ENCODE measurements at places on chromosomes 2 and 18. TPM values are rescaled to one million over a fixed set of nuclear protein-coding genes. Genes with fewer than 3 reads are reported as not detected.

GRCh38 chr18:64097497-64097896 lies 51.4 kb downstream of the LINC00305 start:
- no peaks in the 10 kb centered on the region for H3K27me3 ChIP-seq
- H3K27ac ChIP-seq = no peak overlapping the region
- H3K4me1 ChIP-seq = no peaks in the 10 kb centered on the region
- H3K36me3 ChIP-seq = no peaks in the 10 kb centered on the region
- H3K4me3 ChIP-seq = no peak overlapping the region
- DNase-seq = no peak

GRCh38 chr2:105822186-105822585 lies 77.5 kb downstream of the NCK2 start:
- no peak overlapping the region for H3K27ac ChIP-seq
- no peak overlapping the region for H3K4me3 ChIP-seq
- no peaks in the 10 kb centered on the region for H3K4me1 ChIP-seq
- H3K36me3 ChIP-seq = no peaks in the 10 kb centered on the region

DNA sequence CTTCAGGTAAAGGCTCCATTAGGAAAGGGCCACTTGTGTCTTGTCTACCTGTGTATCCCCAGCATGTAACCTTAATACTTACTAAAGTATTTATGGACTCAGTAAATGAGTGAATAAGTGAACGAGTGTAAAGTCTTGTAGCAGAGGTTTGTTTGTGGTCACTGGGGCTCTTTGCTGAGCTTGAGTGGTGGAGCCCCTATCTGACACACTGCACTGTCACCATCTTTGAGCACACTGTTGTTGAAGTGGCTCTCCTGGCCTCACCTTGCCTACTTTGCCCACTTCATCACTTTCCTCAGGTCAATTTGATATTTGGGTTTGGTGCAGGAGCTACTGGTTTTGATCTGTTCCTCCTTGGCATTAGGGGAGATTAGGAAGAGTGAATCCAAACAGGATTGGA lies 39.3 kb upstream of the ZEB2 start:
- H3K4me3 ChIP-seq = no peak overlapping the region
- DNase-seq = no peak
- H3K4me1 ChIP-seq = peaks cover 7% of the 10 kb centered on the region
- H3K27me3 ChIP-seq = no peaks in the 10 kb centered on the region
- no peak overlapping the region for H3K27ac ChIP-seq

GRCh38 chr2:207901829-207902228 lies 123.5 kb downstream of the PLEKHM3 start:
- H3K36me3 ChIP-seq = no peaks in the 10 kb centered on the region
- H3K27me3 ChIP-seq = no peaks in the 10 kb centered on the region
- no peak overlapping the region for H3K27ac ChIP-seq
- no peak for DNase-seq
- peaks cover 9% of the 10 kb centered on the region for H3K4me1 ChIP-seq

DNA sequence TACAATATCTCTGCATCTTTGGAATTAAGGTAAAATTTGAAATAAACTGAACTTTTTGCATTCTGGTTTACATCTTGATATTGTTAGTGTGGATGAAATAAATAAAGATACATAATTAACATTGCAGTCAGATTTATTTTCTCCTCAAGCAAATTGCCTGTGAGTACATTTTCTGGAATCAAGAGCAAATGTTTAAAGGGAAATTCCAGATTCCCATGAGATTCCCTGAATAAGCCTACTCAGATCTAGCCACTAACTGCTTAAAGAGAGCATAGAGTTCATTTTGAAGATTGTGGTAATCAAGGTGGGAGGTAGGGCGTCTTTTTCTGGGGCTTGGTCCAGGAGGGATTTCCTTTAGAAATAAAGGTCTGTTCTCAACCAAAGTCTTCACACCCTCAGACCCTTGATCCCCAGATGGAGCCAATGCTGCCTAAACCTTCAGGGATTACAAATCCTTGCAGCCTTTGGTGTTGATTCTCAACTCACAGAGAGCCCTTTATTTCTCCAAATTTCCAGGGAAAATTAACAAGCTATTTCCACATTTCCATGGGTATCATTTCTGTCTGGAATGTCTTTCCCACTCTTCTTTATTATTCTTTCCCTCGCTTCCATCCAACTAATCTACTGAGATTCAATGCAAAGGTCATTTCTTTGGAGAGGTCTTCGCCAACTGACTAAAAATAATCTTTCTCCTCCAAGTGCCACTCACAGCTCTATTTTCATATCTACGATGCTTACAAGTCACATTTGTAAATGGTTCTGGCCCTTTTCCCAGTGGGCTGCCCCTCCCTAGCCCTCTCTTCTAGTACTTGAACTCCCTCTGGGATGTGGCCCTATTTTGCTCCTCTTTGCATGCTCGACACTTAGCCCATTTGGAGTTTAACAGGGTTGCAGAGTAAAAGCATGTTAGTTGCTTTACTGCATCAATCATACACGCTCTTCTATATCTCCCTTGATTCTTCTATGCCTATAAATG lies 79.8 kb upstream of the SPATS2L start:
- no peak for DNase-seq
- H3K4me3 ChIP-seq = no peak overlapping the region
- H3K27ac ChIP-seq = no peak overlapping the region
- no peaks in the 10 kb centered on the region for H3K36me3 ChIP-seq
- H3K27me3 ChIP-seq = no peaks in the 10 kb centered on the region

DNA sequence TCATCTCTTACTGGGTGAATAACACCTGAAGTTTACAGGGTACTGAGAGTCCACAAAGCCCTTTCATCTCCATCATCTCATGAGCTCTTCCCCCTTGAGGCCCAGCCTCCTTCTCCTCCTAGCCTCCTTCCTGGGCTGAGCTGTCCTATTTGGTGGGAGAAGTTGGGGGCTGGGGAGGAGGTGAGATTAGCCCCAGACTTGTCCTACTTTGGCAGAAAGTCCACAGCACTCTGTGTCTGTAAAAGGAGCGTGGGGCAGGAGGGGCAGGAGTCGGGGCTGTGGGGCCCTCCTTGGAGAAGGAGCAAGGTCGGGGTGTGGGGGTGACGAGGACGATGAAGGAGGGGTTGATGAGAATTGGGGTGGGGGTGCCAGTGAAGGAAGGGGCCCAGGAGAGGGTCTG lies 10.0 kb upstream of the DES start:
- H3K4me1 ChIP-seq = peaks cover 22% of the 10 kb centered on the region
- peak; percentile 53 for DNase-seq
- H3K27ac ChIP-seq = no peak overlapping the region
- H3K4me3 ChIP-seq = no peak overlapping the region
- H3K36me3 ChIP-seq = no peaks in the 10 kb centered on the region

DNA sequence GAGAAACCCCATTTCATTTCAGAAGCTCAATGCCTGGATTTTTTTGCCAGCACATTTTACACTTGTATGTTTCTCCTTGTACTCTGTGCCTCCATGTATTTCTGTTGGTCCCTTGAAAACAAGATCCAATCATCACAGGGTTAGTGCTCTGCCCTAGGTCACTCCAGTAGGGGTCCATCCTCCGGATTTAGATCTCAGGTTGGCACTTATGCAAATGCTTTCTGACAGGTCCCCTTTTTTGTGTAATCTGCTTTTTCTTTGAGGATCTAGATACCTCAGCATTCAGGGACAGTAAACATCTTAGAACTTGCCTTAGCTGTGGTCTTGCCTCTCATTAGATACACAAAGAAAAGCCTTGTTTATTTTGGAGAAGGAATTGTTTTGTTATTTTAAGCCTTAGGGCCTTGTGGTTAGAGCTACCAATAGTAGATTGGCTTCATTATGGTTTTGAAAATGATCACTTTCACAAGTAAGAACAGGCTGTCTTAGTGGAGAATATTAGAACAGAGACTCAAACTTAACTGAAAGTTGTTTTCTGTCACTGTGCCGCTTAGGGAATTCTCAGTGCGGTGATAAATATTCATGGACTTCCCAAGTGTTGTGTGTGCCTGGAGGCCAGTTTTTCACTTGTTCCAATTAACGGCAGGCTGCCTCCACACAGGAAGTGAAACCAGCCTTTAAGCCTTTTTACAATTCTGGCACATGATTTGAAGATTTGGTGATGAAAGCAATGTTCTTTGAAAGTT lies 7.8 kb downstream of the MERTK start:
- H3K4me1 ChIP-seq = no peaks in the 10 kb centered on the region
- no peaks in the 10 kb centered on the region for H3K36me3 ChIP-seq
- H3K27me3 ChIP-seq = peaks cover 22% of the 10 kb centered on the region
- no peak overlapping the region for H3K27ac ChIP-seq

Gene ALPI
- total RNA-seq = not detected

Gene NEB
- total RNA-seq = 0.29 TPM

Gene PKDCC
- total RNA-seq = 4.0 TPM

All from osteoblast (primary cell).